Stimulated activated CD4-positive, alpha-beta T cell treated with anti-CD3 and anti-CD28 coated beads, Interleukin-1b, Interleukin-23, amount 100 ng/mL, for 24 hours (primary cell): ENCODE measurements at places on chromosomes 2 and 18.

DNA sequence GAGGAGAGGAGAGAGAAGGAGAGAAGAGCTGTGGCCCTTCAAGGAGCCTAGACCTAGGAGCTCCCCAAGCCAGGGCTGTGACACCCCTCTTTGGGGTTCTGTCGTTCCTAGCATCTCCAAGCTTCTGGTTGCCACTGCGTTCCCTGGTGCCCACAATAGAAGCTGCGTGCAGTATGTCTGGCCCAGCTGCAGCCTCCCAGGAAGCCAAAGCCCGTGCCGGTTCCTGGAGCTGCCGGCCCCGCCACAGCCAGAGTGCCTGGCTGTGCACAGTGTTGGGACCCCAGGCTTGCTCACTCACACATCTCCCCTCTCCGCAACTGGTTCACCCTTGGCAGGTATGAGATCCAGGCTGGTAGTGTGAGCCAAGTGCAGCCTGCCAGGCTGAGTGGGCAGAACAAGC is 367.7 kb upstream of the MC4R start:
- no peak for DNase-seq

DNA sequence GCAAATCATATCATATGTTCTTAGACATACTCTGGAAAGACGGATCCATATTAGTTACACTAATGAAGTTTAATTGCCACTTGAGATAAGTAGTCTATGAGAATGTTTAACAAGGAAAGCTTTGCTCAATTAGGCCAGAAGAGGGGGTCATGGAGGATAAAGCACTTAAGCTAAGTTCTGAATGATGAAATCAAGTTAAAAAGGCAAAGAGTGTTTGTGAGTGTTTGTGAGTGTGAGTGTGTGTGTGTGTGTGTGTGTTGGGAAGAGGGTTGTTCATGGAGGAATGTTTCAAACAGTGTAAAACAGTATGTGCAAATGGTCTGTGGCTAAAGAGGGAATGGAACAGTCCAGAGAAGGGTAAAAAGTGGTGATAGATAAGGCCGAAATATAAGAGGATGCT is 360.9 kb downstream of the ERBB4 start:
- no peak for DNase-seq

- no peak for DNase-seq
These were observed 34.2 kb downstream of the SAP130 start for GRCh38 chr2:127993659-127994058.

GRCh38 chr2:50594233-50594632 is 437.7 kb downstream of the NRXN1 start:
- DNase-seq = no peak

DNA sequence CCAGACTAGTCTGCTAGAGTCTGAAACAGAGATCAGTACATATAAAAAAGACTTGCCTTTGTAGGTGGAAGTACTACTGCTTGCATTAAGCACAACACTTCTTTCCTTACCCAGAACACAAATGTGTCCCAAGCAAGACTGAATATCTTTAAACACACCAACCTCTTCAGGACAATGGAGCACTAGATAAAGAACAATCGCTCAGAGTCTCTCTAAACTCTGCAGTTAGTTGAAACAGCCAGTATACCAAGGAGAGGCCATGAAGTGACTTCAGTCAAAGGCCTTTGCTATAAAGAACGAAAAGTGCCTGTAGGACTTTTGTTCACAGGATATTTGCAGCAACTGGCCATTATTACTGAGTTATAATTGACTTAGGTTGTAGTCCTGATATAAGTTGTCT is 9.9 kb upstream of the B4GALT6 start:
- DNase-seq = no peak

- DNase-seq = no peak
These were observed 72.7 kb downstream of the FAM228A start for GRCh38 chr2:24247592-24247991.

DNA sequence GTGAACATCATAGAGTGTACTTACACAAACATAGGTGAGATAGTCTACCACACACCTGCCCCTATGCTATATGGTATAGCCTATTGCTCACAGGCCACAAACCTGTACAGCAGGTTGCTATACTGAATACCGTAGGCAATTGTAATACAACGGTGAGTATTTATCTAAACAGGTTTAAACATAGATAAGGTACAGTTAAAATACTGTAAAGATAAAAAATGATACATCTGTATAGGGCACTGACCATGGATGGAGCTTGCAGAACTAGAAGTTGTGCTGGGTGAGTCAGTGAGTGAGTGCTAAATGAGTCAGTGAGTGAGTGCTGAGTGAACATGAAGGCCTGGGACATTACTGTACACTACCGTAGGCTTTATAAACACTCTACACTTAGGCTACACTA is 267.0 kb upstream of the HS6ST1 start:
- DNase-seq = no peak

DNA sequence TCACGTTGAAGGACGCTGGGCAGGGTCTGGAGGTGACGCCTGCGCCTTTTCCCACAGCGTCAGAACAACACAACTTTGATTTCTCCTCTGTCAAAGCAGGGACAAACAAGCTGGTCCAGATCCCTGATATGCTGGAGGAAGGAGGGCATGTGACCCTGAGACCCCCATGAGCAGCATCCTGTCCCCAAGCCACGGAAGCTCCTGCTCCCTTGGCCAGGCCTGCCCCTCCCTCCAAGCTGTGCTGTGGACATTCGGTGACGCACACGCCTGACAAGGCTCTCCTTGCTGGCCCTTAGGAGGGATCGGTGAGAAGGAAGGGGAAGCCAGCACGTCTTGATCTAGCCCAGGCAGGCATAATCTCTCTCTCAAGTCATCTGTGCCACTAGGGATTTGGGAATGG is 11.3 kb downstream of the MLPH start:
- DNase-seq = no peak

DNA sequence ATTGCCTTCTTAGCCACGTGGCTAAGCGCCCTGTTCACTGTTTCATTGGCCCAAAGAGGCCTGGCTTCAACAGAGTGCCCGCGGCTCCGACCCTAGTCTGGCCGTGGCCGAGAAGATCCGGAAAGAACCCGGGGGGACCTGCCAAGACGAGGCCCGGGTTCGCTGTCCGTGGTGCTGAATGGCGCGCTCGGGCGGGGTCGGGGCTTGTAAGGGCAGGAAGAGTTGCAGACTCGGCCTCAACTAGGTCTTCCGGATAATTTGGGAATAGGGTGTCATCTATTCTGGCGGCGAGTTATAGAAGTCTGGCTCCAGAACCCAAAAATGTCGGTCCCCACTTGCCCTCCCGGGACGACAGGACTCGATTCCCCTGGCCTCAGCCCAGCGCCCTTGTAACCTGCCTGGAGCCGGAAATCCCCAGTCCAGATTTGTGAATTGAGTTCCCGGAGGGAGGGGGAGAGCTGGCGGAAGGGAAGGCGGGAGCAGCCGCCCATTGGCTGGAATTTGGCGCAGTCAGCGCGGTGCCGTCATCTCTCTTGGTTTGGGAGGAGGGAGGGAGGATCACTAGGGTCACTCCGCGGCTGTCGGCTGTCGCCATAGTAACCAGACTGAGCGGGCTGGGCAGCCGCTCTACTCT is 3.5 kb downstream of the CDK5R2 start:
- DNase-seq = peak; percentile 36

DNA sequence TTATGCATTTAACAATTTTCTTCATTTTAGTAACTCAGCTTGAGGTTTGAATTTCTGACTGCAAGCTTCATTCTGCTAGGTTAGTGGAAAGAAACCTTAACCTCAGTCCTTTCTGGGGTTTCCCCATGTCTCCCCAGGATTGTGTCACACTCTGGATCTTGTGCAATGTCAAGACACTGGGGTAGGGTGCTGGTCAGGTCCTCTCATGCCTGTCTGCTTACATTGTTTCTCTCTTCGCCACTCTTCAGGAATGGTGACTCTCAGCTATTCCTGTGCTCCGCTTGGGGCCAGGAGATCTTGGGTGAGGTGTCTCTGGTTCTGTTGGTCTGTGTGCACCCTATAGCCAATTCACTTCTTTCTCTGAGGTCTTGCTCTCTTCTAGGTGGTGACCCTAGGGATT is 23.9 kb downstream of the CTLA4 start:
- DNase-seq = peak; percentile 60

GRCh38 chr2:27993402-27993787 is 102.9 kb downstream of the BABAM2 start:
- no peak for DNase-seq

- DNase-seq = no peak
These were observed 175.8 kb upstream of the PIEZO2 start for GRCh38 chr18:11324956-11325882.

DNA sequence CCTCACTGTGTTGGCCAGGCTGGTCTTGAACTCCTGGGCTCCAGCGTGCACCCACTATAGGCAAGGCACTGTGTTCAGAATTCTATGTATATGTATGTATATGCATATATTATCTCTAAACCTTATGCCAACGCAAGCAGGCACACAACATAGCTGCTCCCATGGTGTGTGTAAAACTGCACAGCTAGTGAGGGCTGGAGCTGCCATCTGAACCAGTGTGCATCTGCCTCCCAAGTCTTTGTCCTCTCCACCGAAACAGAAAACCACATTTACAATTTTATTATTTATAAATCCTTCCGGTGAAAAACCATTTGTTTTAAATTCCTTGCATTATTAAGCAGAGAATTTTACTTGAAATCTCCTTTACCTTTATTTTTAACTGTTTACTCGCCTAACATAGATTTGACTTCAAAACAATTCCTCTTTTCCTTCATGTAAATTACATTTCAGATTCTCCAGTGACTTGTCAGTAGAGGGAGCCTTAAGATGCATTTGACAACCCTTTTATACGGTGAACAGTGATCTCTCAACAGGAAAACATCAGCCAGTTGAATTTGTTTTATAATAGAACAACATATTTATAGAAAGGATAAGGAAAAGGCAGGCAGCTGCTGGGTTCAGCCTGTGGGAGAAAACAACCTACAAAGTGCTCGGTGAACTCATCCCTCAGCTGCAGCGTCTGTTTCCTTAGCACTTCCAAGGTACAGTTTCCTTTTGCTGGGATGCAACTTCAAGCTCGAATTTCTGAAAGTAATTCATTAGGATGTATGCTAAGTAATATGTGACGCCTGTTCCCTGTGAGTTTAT is 101.2 kb downstream of the MYT1L start:
- DNase-seq = no peak

DNA sequence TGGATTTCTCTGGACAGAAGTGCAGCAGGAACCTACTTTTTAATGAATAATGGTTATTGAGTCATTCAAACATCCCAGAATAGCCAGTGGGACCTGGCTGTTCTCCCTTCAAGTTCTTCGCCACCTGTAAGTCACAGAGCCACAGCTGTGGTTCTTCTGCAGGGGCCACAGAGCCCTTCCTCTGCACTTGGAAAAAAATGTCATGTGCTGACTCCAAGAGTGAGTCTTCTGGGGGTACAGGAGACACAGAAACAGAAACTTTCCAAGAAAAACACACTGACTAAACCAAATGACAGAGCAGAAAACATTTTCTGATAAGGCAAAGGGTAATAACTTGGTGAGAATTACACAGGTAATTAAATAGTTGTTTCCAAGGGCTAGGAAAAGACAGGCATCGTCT is 68.7 kb upstream of the FN1 start:
- no peak for DNase-seq

- DNase-seq = no peak
These were observed 3.0 kb downstream of the LRRFIP1 start for GRCh38 chr2:237630216-237631000.

DNA sequence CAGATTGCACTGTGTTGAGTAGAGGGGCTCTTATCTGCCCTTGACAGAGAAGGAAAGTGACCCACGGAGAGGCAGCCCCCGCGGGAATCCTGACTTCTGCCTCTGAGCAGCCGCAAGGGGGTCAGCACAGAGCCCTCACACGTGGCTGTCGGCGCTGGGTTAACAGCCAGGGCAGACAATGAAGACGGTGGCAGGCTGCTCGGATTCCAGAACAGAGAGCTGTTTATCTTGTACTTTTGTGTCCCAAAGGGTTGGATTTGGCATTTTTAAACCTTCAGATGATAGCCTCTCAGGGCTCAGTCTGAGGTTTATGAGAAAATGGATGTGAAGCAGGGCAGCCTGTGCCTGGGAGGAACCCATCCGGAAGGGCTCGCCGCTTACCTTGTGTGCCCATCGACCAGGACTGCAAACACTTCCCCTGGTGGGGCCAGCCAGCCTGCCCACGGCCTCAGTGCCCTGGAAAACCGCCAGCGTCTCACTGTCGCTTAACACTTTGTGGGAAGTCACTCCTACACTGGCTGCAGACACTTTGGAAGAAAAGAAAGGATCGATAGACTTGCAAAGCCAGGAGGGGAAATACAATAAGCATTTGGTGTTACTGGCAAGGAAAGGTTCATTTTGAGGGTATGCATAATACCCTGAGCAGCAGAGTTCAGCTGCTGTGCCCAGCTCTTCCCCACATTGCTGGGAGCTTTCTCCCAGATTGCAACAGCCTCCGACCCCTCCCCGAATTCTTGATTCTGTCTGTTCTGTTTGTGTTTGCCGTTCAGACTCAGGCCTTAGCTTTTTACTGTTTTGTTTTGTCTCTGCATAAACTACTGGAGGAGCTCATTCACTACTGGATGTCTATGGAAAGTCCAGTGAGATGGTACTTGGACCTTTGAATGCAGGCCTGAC is 325.3 kb upstream of the MYT1L start:
- DNase-seq = no peak

- no peak for DNase-seq
These were observed 289.3 kb downstream of the MEIS1 start for GRCh38 chr2:66724241-66724640.

GRCh38 chr2:64751286-64752260 is 97.9 kb upstream of the SERTAD2 start:
- no peak for DNase-seq

DNA sequence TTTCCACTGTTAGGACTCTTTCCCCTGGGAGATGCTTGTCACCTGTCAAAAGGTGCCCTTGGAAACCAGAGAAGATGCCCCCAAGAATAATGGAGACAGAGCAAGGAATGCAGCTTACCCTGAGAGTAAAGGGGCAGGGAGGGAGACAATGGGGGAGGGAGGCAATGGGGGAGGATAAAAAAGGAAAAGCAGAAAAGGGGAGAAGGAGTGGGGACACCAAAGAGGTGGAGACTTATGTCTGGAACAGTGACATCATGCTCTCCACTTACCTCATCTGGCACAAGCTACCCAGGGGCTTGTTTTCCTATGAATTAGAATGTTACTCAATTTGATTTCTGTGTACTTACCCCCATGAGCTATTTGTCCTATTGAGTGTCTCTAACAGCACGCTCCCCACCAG is 67.9 kb downstream of the MRO start:
- no peak for DNase-seq

GRCh38 chr18:31401156-31402025 is 24.8 kb downstream of the DSG4 start:
- no peak for DNase-seq

- no peak for DNase-seq
These were observed 202.3 kb upstream of the KLHL14 start for GRCh38 chr18:32975163-32975436.
